CD4-positive, alpha-beta T cell treated with Interleukin-6 at 100 ng/mL for 8 hours (primary cell): ENCODE measurements at places on chromosomes 2 and 18.

- DNase-seq, result no peak
Measured at GRCh38 chr18:79871026-79871390, 73.3 kb downstream of the KCNG2 start.

DNA sequence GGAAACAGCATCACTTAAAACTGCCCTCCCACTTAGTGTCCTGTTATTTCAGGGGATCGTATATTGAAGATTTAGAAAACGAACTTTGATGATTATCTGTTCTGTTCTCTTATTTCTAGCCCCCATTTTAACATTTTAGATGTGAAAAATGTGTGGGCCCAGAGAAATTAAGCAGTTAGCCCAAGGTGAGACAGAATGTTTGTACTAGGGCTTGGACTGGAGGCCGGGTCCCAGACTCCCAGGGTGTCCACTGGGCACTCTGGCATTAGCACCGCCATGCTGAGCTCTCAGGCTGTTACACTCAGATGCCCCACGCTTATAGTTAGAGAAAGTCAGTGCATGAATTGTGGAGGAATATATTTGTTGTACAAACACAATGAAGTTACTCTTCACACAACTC is 5.5 kb upstream of the RAX start:
- no peak for DNase-seq

DNA sequence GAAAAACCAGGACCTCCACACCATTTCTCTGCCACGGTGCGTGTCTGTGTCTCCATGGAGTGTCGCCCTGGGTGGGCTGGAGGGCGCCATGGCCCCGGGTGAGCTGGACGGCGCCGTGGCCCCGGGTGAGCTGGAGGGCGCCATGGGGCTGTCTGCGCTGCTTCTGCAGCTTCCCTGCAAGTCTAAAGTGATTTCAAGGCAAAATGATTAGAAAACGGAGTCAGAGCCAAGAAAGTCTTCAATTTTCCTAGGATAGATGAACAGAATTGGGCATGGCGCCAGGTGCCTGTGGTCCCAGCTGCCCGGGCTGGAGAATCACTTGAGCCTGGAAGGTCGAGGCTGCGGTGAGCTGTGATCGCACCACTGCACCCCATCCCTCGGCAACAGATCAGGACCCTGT is 27.7 kb upstream of the NFATC1 start:
- DNase-seq, result no peak

DNA sequence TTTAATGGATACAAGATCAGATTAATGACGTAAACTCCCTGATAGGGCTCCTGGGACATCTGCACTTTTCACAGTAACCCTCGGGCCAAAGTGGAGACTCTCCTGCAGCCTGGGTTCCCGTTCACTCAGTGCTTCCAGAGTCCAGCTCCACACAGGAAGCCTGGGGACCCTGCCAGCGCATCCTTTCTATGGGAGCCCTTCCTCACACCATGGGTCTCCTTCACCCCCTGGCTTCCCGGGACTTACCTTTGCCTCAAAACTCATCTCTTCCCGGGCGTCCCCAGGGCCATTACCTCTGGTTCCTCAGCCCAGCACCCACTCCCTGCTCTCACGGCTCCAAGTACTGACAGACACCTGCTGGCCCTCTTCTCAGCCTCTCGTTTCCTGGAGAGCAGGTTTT is 40.7 kb upstream of the KLF11 start:
- DNase-seq, result no peak

GRCh38 chr2:164975891-164976290 is 20.6 kb upstream of the SLC38A11 start:
- DNase-seq, result no peak

- DNase-seq, result no peak
Measured at GRCh38 chr2:27502142-27502541, 5.5 kb downstream of the GCKR start.

- no peak for DNase-seq
Measured at GRCh38 chr2:194616334-194616733, 1040.7 kb upstream of the SLC39A10 start.

DNA sequence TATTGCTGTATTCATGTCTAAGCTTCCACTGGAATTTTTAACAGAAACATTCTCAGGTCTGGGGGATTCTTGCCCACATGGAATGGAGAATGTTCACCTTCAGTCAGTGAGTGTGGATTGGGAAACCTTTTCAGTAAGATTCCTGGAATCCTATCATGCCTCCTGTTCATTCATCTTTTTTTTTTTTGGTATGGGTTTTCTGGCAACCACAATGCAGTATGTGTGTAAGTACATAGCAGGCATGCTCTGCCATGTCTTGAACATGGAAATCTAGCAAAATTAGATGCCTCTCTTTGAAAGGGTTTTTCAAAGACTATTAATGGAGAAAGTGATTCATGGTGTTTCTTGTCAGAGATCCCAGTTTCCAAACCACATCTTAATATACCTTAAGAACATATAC is 176.5 kb downstream of the LTBP1 start:
- DNase-seq, result no peak

DNA sequence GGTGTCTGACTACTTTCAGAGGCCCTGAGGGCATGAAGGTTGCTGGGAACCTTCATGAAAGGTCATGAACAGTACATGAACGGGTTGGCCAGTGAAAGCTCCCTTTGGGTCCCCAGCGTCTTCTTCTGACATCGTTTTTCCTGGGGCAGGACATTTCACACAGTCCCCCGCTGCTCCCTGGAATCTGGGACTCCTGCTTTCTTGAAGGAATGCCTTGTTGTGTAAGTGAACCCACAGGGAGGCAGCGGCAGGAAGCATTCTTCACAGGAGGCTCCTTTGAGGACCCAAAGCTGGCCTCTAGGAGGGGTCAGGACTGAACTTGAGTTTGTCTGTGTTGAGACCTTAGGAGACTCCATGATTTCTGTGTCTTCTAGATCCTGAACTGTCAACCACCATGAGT is 144.3 kb downstream of the KCNE4 start:
- DNase-seq, result no peak

GRCh38 chr2:159098921-159099411 is 130.5 kb downstream of the TANC1 start:
- DNase-seq, result no peak

DNA sequence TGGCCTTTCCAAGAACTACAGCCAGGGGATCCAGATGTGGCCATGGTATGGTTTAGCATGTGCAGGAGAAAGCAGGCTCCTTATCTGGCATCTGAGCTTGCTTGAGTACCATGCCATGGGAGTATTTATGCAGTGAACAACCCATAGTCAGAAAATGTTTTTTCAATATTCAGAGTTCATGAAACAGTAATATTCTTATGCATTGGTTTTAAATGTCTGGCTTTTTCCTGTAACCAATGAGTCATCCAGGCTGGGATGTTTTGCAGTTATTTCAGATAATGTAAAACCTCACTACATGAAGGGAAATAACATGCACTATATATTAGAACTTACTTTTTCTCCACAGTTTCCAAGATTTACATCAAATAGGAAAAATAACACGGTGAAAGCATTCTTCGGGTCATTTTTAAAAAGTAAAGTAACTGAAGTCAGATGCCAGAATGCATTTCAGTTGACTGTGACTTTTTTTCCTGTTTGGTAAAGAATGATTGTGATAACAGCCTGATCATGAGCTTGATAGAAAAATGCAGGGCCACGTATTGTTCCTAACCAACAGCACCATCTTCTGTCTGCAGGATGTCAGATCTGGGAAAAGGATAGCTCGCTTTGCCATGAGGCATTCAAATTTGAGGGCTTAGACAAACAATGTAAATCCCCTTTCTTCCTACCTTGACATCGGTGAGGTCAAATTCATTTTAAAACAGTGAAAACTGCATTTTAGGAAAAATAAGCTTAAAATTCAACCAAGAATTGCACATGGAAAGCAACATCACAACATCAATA is 152.8 kb downstream of the DSC3 start:
- no peak for DNase-seq

DNA sequence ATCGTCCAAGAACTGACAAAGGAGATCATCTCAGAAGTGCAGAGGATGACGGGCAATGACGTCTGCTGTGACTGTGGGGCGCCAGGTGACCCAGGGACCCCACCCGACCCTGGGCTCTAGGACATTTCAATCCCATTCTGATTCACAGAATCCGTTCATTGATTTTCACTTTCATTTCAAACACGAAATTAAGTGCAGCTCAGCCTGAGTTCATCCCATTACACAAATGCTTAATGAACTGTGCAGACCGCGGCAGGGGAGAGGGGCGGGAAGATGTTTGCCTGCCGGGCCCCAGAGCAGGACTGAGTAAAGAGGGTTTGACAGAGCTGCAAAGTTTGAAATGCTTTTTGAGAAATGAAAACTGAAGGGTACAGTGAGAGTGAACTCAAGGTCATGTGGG is 67.1 kb downstream of the ITGB1BP1 start:
- no peak for DNase-seq

- DNase-seq, result no peak
Measured at GRCh38 chr2:98558852-98559530, 49.3 kb downstream of the COA5 start.

GRCh38 chr2:165698444-165698884 is 95.6 kb downstream of the GALNT3 start:
- DNase-seq, result no peak

- DNase-seq, result no peak
Measured at GRCh38 chr18:31273812-31274527, 44.0 kb upstream of the DSG1 start.

- DNase-seq, result no peak
Measured at GRCh38 chr2:68977453-68977852, 3.0 kb downstream of the GKN1 start.

GRCh38 chr18:75268364-75268646 is 57.7 kb downstream of the TSHZ1 start:
- DNase-seq, result no peak

- DNase-seq, result no peak
Measured at GRCh38 chr18:48767090-48767690, 183.6 kb downstream of the SMAD7 start.

DNA sequence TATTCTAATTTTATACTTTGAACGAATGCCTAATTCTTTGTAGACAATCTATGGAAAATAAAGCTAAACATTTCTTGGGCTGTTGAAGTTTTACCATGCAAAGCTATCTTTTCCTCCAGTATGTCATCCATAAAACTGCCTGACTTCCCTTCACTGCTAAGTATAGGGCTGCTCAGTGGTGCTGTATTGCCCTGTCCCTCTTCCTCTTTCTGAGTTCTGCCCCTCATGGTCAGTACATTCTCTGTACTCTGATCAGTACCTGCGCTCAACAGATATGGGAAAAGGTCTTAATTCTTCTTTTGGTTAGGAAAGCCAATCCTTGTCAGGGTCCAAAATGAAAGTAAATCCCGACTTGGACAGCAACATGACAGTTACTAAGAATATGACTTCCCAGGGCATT is 321.9 kb downstream of the RAD51AP2 start:
- DNase-seq, result no peak

DNA sequence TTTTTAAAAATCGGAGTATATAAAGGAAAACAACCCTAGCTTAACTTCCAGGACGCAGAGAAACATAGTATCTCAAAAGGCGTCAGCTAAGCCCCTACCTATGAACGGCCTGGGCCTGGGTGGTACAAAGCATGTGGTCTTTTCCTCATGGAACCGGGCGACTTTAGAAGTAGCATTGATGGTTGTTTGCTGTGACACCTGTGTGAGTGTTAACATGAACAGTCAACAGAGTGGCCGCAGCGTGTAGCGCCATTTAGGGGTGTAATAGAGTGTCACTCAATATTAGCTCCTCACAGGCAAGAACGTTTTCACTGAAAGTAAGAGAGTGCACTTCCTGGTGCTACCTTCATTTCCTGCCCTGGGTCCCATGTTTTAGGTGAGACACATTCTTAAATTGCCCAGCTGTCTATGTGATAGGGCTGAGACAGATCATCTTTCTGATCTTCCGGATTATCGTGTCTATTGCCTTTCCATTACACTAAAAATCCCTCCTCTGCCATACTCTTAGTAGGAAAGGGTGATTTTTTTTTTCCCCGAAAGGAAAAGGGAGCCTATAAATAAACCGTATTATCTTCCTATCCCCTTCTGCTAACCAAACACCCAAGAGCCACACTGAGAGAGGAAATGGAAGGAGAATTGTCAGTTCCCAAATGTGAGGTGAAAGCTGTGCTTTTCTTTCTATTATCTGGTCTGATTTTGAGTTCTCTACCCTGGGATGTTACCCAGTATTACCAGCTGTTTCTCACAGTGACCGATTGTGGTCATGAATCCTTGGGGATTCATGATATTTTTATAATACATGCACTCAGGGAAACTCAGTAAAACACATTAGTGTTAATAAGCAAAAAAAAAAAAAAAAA is 1.3 kb downstream of the GORASP2 start:
- peak; percentile 64 for DNase-seq

DNA sequence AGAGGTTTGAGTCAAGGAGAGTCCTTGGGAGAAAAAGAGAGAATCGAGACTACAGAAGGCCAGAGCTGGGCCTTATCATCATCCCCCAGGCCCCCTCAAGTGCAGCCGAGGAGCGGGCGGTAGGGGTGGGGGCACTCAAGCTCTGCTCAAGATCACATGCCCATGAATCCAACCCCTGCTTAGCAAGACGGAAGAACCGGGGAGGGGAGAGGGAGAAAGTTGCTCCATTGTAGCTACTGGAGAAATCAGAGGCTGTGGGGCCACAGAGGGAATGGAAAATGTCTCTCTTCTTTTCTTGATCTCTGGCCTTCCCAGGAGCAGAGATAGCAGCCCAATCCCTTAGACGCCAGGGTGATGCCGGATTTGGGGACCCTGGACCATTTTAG is 14.6 kb downstream of the SLC4A3 start:
- DNase-seq, result no peak

GRCh38 chr2:149904352-149905175 is 317.0 kb upstream of the MMADHC start:
- no peak for DNase-seq

GRCh38 chr18:38362286-38362792 is 796.7 kb upstream of the CELF4 start:
- DNase-seq, result no peak

DNA sequence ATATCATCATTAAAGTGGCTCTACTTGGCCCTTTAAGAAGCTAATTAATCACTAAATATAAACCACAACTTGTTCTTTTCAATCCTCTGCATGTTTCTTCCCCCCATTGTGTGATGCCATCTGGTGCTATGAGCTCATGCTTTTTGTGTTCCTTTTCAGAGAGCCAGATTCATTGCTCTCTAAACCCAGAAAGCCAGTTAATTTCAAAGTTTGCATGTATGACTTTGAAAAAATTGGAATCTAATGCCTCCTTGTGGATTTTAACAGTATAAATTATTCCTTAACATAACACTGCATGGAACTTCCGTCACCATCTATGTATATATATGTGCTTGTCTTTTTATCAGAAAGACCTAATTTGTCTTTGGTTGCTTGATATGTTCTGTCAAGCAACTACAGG is 31.1 kb downstream of the TMEM178A start:
- DNase-seq, result no peak

- peak; percentile 12 for DNase-seq
Measured at GRCh38 chr2:175167076-175167791, 769 bp downstream of the ATF2 start.

- no peak for DNase-seq
Measured at GRCh38 chr18:76715012-76715610, 107.2 kb upstream of the ZNF236 start.
